ENCODE measurements at places on chromosomes 12 and 14.

GRCh38 chr14:61911574-61911973 lies 149.4 kb downstream of the SNAPC1 start:
- peak; percentile 72 for DNase-seq

GRCh38 chr12:124747426-124748161 lies 116.1 kb downstream of the SCARB1 start:
- no peak for DNase-seq

GRCh38 chr12:120204171-120204570 lies 3.3 kb upstream of the RPLP0 start:
- no peak for DNase-seq

DNA sequence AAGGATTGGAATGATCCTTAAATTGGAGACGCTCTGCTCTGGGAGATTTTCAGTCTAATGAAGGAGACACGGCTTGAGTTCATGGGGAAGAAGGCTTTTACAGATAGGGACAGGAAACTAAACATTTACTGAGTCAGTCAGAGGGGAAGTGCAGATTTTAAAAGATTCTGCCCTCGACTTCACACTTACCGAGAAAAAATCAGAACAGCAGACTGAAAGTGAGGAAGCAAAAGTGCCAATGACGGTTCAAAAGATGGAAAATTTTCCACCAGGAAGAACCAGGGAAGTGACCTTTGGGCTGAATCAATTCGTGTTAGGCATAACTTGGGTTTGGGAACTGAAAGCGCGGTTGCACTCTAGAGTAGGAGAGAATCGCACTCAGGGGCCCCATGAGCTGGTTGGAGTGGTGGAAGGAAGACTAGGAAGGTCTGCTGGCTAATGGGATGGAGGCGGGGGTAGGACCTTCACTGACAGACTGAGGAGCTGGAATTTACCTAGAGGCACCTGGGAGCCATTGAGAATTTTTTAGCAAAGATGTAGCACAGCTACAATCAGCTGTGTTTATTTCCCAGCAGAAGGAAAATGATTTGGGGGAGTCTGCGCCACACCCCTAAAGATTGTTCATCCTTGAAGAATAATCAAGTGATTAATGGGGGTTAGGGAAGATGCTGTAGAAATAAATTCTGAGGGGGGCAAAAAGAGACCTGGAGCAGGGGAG lies 1.2 kb downstream of the KCNK13 start:
- DNase-seq: no peak

DNA sequence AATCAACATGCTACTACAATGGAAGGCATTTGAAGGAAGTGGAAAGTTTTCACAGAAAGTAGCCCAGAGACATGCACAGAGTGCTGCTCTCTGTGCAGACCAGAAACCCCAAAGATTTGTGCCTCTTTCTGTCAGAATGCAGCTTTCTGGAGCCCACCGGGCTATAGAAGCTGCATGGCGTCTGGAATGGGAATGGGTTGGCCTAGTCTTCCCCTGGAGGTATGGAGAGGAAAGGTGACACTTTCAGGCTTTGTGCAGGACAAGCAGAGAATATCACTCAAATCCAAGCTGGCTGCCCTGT lies 21.3 kb upstream of the ZFP36L1 start:
- DNase-seq: no peak

GRCh38 chr14:55333711-55334485 lies 62.7 kb downstream of the FBXO34 start:
- DNase-seq: no peak

All from G401 (cell line).